ENCODE measurements at places on chromosomes 1 and 21.
A peak's percentile ranks its signal among the peaks of the same experiment; 100 is the strongest.

- no peak for DNase-seq
Observed at GRCh38 chr21:28294051-28294450, 698.6 kb downstream of the LTN1 start.

GRCh38 chr21:34878940-34879339 lies 170.2 kb downstream of the RUNX1 start:
- no peak for DNase-seq

GRCh38 chr1:240765732-240766363 lies 153.9 kb upstream of the GREM2 start:
- peak; percentile 47 for DNase-seq

GRCh38 chr1:50665413-50665812 lies 242.2 kb upstream of the DMRTA2 start:
- DNase-seq: no peak

DNA sequence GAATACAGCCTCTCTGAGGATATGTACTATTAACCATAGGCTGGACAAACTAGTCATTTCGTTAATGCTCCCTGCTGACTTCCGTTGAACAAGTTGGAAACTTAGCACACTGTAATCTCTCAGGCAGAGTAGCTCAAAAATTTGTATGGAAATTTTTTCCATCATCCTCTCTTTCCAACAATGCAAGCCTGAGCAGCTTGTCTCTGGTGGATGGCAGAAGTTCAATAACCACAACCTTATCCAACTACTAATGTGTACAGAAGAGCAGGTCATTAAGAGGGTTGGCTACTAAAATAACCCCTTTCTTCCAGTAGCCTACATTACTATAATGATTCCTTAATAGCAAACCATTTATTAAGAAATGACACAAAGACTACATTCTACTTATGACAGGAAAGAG lies 262.3 kb downstream of the NFIA start:
- DNase-seq: no peak

DNA sequence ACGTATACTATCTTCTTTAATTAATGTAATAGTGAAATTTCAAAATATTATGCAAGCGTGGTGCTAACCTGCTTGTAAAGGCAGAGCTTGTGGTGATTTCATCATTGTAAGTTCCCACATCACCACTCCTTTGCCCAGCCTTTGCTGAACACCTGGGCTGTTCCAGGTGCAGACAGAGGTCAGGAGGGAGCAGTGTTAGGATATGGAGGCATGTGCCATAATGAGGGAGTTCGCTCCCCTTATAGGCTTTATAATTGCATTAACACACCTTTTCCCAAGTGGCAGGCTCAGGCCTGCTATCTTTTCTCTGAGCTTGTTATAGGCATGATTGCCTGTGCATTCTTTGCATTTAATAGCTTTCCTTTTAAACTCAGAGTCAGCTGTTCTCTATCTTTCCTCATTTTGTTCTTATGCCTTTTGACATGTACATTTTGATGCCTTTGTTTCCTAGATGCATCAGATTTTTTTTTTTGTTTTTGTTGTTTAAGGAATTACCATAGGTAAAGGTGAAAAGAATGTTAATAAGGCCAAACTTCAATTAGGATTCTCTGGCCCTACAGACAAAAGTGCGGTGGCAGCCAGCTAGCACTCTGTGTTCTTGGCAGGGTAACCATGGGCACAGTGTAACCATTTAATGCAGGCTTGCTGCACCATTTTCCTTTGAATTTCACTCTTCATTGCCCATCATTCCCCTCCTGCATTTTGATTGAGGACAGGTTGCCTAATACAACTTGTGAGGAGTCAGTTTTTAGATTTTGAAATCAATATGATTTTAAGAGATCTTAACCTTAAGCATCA lies 12.6 kb downstream of the NPL start:
- DNase-seq: no peak

DNA sequence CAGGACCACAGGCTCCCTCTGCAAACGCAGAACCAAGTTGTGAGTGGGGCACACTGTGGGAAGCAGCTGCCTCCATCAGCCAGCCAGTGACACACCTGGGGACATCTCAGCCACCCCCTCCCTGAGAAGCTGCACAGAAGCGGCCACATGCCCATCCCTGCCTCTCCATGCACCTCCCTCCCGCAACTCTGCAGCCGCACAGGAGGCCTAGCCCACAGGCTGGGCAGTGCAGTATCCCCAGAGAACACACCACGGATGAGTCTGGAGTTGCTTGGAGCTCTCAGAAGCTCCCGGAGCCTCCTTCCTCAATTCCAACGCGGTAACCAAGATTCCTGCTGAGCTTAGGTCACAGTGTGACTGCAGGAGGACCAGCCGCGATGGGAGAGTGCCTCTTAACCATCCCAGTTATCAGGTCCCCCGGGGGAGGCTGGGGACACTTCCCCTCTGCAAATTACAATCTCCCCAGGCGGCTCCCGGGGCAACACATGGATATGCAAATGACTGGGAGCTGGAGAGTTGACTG lies 1.2 kb upstream of the WNT3A start:
- DNase-seq: no peak

- DNase-seq: no peak
Observed at GRCh38 chr21:21845901-21846300, 847.7 kb downstream of the NCAM2 start.

DNA sequence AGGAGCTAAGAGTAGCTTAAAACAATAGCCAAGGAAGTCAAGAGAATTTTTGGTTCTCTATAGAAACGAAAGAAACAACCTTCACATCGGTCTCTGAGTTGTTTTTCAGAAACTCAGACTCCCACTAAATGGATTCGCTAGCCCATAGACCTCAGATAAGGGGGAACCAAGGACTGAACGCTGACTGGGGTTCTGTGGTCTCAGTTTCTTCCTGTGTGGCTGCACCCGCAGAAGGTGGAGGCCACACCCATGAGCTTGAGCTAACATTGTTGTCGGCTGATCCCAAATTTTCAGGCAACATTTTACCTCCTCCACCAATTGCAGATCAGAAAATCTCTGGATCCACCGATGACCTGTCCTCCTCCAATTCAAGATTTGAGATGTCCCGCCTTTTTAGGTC lies 456.1 kb downstream of the AJAP1 start:
- DNase-seq: no peak

GRCh38 chr1:30615076-30615795 lies 108.1 kb downstream of the MATN1 start:
- DNase-seq: no peak

GRCh38 chr1:162854245-162854882 lies 6.6 kb downstream of the CCDC190 start:
- DNase-seq: peak; percentile 75

GRCh38 chr1:24935196-24935526 lies 5.1 kb upstream of the RUNX3 start:
- no peak for DNase-seq

GRCh38 chr1:193567937-193568336 lies 381.5 kb upstream of the B3GALT2 start:
- no peak for DNase-seq

DNA sequence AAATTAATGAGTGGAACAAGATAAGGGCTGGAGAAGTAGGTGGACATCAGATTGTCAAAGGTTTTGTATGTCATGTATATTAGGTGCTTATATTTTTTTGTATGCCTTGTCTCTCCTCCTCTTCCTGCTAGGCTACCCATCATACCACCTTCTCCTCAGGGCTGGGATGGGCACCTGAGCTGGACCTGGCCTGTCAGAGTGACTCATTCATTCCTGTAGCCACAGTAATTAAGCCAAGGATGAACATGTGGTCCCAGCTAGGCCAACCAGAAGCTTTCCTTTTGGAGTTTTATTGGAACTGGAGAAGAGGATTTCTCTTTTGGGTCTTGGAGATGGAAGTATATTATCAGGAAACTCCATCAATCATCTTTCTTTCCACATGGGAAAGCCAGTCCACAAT lies 21.2 kb downstream of the PTGS2 start:
- DNase-seq: no peak

DNA sequence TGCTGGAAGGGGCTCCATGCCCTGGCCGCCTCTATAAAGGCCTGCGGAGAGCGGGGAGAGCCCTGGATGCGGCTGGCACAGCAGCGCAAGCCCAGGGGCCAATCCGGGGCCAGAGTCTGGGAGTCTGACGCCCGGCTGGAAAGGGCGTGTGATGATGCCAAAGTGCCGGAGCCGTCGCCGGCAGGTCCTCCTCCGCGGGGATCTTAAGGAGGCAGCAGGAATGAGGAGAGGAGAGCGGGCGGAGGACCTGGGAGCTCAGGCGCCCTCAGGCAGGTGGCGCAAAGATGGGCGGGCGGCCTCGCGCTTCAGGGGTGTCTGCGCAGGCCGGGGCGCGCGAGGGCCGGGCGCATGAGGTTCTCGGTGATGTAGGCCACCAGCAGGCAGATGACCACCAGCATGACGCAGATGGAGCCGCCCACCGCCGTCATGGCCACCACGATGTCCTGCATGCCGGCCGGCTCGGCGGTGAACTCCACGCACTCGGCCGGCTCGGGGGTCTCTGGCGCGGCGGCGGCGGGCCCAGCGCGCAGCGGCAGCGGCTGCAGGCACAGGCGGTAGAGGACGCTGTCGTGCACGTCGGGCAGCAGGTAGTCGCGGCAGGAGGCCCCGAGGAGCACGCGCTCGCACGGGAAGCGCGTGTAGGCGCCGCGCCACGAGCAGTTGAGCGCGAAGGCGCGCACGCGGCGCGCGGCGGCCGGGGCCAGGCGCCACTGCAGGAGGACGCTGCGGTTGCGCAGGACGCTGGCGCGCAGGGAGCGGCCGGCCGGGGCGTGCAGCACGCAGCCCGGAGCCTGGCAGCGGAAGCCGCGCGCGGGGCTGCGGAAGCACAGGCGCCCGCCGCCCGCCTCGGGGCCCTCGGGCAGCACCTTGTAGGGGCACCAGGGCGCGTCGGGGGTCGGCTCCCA lies 653 bp downstream of the FNDC10 start:
- DNase-seq: peak; percentile 29

DNA sequence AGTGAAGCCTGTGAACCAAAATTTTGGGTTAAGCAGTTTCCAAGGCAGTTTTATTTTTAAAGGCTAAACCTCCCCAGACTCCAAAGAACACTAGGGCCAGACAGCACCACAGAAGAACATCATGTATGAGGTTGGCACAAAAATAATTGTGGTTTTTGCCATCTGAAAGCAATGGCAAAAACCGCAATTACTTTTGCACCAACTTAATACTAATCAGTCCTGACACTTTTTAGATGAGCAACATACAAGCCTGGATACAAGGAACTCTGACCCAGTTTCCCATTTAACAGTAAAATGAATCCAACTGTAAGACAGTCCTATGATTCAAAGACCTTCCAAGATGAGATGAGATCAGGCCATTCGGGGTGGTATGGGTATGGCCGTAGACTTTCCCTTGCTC lies 46.8 kb downstream of the CNIH3 start:
- DNase-seq: no peak

DNA sequence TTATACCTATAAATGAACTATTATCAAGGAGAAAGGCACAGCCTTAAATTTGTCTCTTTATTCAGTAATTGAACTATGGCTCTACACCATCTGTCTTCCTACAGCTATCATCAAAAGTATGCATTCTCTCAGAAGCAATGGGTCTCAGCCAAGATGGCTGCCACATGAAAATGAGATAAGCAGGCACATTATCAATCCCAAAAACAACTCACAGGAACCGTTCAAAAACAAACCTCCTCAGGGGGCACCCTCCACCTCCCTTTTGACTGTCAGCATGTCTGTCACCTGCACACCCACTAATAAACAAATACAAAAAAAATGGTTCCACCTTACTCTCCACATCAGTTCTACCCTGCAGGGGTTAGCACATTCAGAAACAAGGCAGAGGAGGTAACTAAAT lies 23.6 kb downstream of the KIAA0319L start:
- DNase-seq: no peak

DNA sequence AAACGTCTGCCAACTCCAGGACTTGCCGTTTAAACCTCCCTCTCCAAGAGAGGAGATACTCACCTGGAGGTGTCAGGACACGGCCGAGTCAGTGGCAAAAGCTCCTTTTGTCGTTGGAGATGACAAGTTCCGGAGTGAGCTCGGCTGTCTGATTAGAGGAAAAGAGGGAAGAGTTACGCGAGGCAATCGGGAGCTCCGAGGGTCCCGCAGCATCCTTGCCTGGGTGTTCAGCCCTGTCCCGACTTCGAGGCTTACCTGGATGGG lies 497 bp downstream of the ID3 start:
- DNase-seq: no peak

DNA sequence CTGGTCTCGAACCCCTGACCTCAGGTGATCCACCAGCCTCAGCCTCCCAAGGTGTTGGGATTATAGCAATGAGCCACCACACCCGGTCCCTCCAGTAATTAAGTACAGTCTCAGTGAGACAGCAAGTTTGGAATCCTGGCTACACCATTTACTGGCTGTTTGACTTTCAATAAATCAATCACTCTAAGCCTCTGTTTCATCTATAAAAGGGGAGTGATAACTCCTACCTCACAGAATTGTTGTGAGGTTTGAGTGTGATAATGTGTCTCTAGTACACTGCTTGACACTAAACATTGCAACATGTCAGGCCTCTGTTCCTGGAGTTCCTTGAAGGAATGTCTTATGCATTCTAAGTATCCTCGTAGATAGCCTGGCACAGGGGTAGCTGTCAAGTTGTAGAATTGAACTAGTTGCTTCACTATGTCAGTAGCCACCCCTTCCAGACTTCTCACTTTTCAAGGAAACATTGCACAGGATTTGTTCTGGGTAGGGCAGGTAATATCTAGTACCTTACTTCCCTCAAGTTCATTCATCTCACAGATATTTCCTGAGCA lies 12.4 kb downstream of the ENTREP3 start:
- DNase-seq: no peak

DNA sequence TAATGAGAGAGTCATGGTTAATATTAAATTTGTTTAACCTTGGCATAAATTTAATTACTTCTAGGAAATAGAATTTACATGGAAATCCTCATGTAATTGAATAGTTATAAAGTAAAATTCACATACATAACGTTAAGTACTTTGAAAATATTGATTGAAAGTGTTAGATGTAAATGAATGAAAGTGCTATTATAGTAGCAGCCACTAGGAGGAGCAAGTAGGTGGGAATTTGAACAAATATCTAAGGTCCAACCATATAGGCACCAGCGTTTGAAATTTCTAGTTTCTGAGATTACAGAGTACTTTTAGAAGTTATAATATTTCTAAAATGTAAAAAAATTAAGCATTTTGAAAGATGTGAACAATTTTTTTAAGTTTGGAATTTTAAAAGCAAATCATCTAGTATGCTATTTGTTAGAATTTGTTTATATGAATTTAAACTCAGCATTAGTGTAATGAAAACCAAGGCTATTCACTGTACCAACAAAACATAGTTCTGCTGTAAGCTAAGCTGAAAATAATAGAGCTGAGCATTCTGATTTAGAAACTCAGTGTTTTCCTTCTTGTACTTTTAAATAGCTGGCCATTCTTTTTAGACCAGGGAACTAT lies 3.3 kb downstream of the B3GALT2 start:
- peak; percentile 35 for DNase-seq

GRCh38 chr1:19450811-19451515 lies 34.4 kb downstream of the CAPZB start:
- DNase-seq: peak; percentile 97

DNA sequence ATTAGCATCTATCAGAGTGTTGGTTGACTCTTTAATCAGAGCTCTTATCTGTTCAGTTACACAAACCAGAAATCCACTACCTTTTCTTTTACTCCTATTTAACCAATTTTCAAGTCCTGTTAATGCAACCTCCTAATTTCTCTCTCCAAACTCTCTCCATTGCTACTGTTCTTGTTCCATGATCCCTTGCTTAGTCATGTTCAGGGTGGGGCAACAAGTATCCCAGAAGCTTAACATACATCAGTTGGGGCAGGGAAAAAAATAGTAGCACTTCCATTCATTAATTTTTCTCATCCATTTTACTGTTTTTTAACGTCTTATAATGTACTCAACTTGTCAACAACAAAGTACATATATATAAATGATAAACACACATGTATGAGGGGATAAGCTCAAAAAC lies 111.2 kb upstream of the LBR start:
- DNase-seq: no peak

- DNase-seq: peak; percentile 56
Observed at GRCh38 chr21:26506956-26507355, 66.1 kb downstream of the CYYR1 start.

Measured in fibroblast of gingiva (primary cell).